ENCODE measurements at places on chromosomes 2 and 18. TPM values are rescaled to one million over a fixed set of nuclear protein-coding genes. Genes with fewer than 3 reads are reported as not detected.

The BBS5 gene
- 13.5 TPM for total RNA-seq

GRCh38 chr2:22867973-22868372 lies 517.0 kb upstream of the KLHL29 start:
- DNase-seq: no peak

The CFAP221 gene
- 1.8 TPM for total RNA-seq

GRCh38 chr2:40734797-40735196 lies 282.9 kb upstream of the SLC8A1 start:
- no peak for DNase-seq

DNA sequence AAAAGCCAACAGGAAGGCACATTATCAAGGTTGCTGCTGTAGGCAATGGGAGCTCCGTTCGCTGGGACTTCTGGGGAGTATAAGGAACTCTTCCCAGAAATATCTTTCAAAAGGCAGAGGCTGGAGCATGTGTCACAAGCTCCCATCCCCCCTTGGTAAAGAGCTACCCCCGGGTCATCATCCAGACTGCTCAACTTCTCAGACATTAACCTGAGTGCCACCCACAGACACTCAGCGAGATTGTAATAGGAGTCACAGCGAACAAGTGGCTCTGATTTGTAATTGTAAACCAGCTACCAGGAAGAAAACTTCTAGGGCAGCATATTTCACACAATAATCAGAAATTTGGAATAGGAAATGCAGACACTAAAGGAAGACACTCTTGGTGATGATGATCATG lies 290.2 kb upstream of the PARD3B start:
- DNase-seq: no peak

The ZSWIM2 gene
- not detected for total RNA-seq

- no peak for DNase-seq
Measured at GRCh38 chr2:120053891-120054290, 41.0 kb downstream of the EPB41L5 start.

The C18orf54 gene
- total RNA-seq: 5.9 TPM

GRCh38 chr2:159939946-159940345 lies 122.5 kb downstream of the PLA2R1 start:
- no peak for DNase-seq

The SCYGR4 gene
- not detected for total RNA-seq

GRCh38 chr2:12057436-12058166 lies 311.2 kb downstream of the LPIN1 start:
- DNase-seq: peak; percentile 66

- no peak for DNase-seq
Measured at GRCh38 chr2:75722687-75723086, 12.0 kb upstream of the GCFC2 start.

The YIPF4 gene
- 72.0 TPM for total RNA-seq

The NEU4 gene
- not detected for total RNA-seq

DNA sequence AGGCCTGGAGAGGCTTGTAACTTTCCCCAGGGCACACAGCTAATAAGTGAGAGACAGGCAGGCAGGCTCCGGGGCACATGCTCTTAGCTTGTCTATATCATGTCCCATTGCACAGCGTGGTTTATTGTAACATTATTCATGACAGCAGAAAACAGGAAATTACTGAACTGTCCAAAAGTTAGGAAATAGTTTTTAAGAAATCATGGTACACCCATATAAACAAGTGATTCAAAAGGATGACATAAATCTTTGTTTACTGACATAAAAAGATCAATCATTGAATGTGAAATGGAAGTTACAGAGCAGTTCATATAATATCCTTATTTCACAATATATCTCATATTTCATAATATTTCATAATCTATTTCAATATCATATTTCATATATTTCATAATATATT lies 34.3 kb upstream of the TXNDC2 start:
- DNase-seq: no peak

- peak; percentile 90 for DNase-seq
Measured at GRCh38 chr18:48902023-48902855, 48.5 kb downstream of the SMAD7 start.

DNA sequence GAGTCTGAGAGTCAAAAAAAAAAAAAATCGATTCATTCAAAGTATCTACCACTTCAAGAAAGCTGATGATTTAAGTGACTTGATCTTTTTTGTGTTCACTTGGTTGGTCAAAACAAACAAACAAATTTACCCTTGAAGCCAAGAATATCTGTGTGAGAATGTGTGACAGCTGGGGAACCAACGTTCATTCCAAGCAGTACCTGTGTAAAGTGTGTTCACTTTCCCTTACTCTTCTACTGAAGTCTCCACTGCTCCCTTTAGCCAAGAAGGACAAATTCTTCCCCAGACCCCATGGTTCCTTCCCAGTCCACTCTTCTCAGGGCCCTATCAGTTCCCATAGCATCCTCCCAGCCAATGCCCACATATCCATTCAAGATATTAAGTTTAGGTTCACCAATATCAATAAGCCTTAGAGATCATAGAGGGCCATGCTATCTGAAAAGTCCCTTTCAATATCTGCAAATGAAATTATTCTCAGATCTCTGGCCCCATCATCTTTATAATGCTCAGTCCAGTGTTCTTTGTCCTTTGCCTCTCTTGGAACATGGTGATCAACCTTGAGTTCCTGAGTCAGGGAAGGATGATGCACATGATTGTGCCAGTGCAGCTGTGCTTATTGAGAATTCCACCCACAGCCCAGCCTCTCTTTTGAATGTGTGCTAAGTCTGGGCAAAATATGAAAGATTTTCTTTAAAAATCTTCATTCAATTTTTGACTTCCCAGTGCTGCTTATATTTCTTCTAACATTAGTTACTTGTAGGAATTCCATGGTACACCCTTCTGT lies 82.8 kb upstream of the DTNA start:
- DNase-seq: no peak

DNA sequence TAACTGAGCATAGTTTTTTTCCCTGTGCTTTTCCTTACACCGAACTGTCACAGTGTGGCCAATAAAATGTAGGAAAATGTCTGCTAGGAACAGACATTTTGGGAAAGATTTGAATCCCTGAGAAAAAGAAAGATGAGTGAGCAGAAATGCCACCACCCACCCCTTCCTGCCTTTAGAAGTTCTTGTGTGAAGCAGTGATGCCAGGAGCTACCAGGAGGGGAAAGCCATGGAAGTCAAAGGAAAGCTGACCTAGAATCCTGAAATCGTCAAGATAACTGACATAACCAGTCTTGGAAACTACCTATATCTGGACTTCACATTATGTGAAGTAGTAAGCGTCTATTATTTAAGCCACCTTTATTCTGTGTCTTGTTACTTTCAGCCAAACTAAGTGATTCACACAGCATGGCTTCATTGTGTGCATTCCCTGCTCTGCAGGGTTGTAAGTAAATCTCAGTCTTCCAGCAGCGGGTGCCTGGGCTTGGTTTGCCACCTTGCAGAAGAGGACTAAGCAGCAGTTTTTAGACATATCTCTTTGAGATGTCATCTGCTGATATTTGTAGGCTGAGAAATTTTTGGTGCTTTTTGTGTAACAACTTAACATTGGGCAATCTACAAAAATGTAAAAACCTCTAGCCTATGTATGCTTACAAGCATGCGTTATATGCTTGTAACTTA lies 11.2 kb upstream of the SPRED2 start:
- DNase-seq: no peak

The ACTG2 gene
- 4.4 TPM for total RNA-seq

The SIX2 gene
- 3.6 TPM for total RNA-seq
